Cortex of kidney (tissue), 1 donor: ENCODE measurements at places on chromosomes 2 and 18.

- no peak for DNase-seq
These were observed 85.4 kb upstream of the ATG16L1 start for GRCh38 chr2:233165895-233166661.

DNA sequence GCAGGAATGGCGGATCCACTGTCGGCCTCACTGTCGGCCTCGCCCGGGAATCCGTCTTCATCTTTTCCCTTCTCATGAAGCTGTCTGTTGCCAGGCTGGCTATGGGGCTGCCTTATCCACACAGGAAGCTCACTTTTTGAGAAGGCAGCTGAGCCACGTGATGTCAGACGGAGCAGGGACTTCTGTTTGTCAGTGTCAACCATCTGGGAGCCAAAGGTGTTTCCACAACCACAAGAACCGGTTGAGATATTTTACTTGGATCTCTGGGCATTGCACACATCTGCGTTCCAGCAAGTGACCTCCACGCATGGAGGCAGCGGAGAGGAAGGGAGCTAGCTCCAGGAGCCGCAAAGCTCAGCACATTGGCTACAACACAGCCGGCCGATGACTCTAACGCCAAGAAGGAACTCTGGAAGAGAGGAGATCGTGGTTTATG, 27.4 kb upstream of the TAF1B start:
- no peak for DNase-seq

DNA sequence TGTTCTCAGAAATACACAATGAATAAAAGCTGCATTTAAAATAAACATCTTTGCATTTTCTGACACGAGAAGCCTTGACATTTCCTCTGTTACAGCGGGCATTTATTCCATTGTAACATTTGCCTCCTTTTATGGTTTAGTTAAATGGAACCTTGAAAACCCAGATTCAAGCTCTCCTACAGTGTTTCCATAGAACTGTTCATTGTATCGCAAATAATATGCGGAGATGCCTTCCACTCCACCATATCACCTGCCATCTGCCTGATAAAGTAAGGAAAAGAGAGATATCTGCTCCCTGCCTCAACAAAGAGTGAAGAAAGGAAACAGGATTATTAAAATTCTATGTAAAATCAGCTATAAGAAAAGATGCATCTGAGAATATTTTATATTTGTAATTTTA, 69.8 kb downstream of the CDH19 start:
- DNase-seq: no peak

- no peak for DNase-seq
These were observed 27.6 kb upstream of the STAT1 start for GRCh38 chr2:191041418-191042161.

DNA sequence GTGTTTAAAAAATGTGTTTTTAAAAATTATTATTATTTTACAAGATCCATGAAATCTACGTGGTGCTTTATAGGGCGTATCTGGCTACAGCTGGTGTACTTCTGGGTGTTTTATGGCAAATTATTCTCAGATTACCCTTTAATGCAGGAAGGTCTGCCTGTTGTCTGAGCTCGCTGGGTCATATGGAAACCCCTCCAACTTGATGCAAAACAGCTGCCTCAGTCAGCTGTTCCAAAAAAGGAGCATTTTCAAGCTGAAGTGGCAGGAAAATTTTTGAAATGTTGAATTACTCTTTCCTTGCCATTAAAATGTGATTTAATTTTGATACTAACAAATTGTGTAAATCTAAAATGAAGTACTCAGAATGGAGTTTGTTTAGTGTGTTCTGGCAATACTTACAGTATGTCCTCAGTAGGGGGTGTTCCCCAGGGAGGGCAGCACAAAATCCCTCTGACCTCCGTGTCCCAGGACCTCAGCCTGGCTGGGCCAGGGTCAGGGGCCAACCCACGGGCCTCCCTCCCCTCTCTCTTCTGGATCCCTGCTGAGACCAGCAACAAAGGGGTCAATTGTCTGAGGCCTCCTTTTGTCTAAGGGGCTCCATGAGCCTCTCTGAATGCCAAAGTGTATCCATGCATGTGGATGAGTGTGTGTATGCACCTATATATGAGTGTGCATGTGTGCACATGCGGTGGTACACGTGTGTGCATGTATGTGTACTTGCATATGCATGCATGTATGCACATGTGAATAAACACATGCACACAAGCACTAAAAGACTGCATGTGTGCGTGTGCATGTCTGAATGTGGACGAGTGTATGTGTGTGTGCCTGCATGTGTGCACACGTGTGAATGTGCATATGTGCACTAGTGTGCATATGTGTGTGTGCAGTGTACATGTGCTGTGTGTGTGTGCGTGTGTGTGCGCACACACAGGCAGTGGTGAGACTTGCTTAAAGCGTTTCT, 105.4 kb downstream of the ACOXL start:
- DNase-seq: no peak

- no peak for DNase-seq
These were observed 1.8 kb upstream of the KLHL41 start for GRCh38 chr2:169507698-169508097.

DNA sequence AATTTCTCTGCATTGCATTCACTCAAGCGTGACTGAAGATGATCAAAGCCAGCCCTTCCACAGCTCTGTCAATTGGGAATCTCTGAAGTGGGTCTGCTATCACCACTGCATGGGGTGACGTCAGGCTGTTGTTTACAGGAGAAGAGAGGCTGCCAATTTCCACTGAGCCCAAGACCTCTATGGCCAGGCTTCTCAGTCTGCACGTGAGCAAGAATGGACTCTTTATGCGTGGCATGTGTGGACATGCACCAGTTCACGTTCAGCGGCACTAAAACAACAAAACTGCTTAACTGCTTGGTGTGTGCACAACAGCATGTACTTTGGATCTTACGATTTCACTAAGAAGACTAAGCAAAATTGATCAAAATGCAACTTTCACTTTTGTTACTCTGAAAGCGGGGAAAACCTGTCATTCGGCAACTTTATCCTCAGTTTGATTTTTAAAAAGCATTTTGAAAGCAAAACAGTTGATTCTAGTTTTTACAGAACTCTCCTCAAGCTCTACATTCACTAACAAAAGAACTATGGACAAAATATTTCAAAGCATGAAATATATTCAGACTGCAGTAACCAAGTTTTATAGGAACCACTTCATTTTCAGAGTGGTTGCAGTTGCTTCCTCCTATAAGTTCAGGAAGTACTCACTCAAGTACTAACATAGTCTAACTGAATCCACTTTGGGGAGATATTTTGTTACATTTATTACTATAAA, 77.0 kb upstream of the SERTAD2 start:
- DNase-seq: no peak

GRCh38 chr18:51234117-51235008, 36.9 kb upstream of the MEX3C start:
- no peak for DNase-seq

GRCh38 chr18:42706618-42707017, 408.9 kb downstream of the RIT2 start:
- DNase-seq: no peak

- DNase-seq: no peak
These were observed 32.7 kb upstream of the MAP4K3 start for GRCh38 chr2:39469807-39470206.

DNA sequence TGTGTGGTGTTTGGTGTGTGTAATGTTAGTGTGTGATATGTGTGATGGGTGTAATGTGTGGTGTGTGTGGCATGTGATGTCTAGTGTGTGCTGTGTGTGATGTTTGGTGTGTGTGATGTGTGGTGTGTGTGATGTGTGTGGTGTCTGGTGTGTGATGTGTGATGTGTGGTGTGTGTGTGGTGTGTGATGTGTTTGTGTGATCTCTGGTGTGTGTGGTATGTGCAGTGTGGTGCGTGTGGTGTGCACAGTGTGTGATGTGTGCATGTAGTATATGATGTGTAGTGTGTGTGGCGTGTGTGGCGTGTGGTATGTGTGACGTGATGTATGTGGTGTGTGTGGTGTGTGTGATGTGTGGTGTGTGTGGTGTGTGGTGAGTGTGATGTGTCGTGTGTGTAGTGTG, 150.3 kb downstream of the TMEM18 start:
- no peak for DNase-seq
